ENCODE measurements at places on chromosomes 7 and 10. TPM values are rescaled to one million over a fixed set of nuclear protein-coding genes. Genes with fewer than 3 reads are reported as not detected.

The HABP2 gene
- not detected for total RNA-seq

The MYH16 gene
- not detected for total RNA-seq

The BEND7 gene
- 18.6 TPM for total RNA-seq

The GPR85 gene
- 0.62 TPM for total RNA-seq

The OR6B1 gene
- total RNA-seq = not detected

The TWNK gene
- total RNA-seq = 6.6 TPM

The TET1 gene
- 3.1 TPM for total RNA-seq

The PSPH gene
- total RNA-seq = 10.6 TPM

The INPP5F gene
- 4.0 TPM for total RNA-seq

The PHKG1 gene
- total RNA-seq = 31.2 TPM

The RBM17 gene
- 65.7 TPM for total RNA-seq

The IGF2BP3 gene
- not detected for total RNA-seq

The ALOX5 gene
- 7.3 TPM for total RNA-seq

The CROT gene
- total RNA-seq = 6.9 TPM

The TMEM60 gene
- 8.0 TPM for total RNA-seq

The ADCYAP1R1 gene
- 5.8 TPM for total RNA-seq

The CACNA2D1 gene
- 46.1 TPM for total RNA-seq

The MMP21 gene
- total RNA-seq = not detected

The CABCOCO1 gene
- not detected for total RNA-seq

The PRPS1L1 gene
- not detected for total RNA-seq

The DENND11 gene
- total RNA-seq = 9.1 TPM

The PYROXD2 gene
- 10.7 TPM for total RNA-seq

The PVRIG gene
- not detected for total RNA-seq

The ZNF365 gene
- total RNA-seq = not detected

The EGR2 gene
- total RNA-seq = 1.0 TPM

The CHAT gene
- total RNA-seq = not detected

The ACHE gene
- 0.73 TPM for total RNA-seq

The TFPI2 gene
- total RNA-seq = 2.4 TPM

The BCAP29 gene
- total RNA-seq = 113 TPM

The TRPV5 gene
- not detected for total RNA-seq

The LIPM gene
- total RNA-seq = not detected

The CALML5 gene
- not detected for total RNA-seq

The FAM13C gene
- total RNA-seq = 7.8 TPM

The OR2A12 gene
- not detected for total RNA-seq

The ZNF398 gene
- total RNA-seq = 7.0 TPM

The GNAT3 gene
- not detected for total RNA-seq

The SEMA4G gene
- 1.5 TPM for total RNA-seq

The SPDYE9 gene
- not detected for total RNA-seq

The PLXNA4 gene
- total RNA-seq = 17.6 TPM

The PSD gene
- total RNA-seq = 0.49 TPM

The MCM10 gene
- total RNA-seq = 0.62 TPM

The MPP7 gene
- 13.1 TPM for total RNA-seq

The ZNF25 gene
- 16.7 TPM for total RNA-seq

The GRM3 gene
- total RNA-seq = not detected

The OPN1SW gene
- total RNA-seq = not detected

The ZRANB1 gene
- 23.4 TPM for total RNA-seq

The ADAM12 gene
- 0.35 TPM for total RNA-seq

The PTPN20 gene
- 14.3 TPM for total RNA-seq

The CALHM3 gene
- not detected for total RNA-seq

All from Right ventricle myocardium inferior (tissue), 1 donor.